Vagina (tissue), 2 donors: ENCODE measurements at places on chromosomes 13 and 19.

DNA sequence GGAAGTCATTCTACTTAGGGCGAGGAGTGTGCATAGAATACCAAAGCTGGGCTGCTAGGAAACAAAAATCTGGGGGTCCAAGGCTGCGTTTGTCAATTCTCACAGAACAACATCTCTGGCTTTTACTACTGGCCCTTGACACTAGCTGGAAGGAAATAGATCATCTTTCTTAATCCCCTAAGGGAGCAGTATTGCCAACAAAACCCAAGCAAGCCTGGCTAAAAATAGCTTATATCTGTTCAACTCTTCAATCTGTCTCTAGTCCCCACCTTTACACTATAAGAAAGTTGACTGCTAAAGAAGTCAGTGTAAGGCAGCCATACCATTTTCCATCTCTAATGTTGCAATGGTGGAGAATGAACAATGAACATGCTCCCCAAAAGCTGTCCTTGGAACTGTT lies 107.8 kb upstream of the SPRY2 start:
- no peak for DNase-seq

GRCh38 chr13:98371516-98372023 lies 194.5 kb upstream of the RNF113B start:
- no peak for DNase-seq

DNA sequence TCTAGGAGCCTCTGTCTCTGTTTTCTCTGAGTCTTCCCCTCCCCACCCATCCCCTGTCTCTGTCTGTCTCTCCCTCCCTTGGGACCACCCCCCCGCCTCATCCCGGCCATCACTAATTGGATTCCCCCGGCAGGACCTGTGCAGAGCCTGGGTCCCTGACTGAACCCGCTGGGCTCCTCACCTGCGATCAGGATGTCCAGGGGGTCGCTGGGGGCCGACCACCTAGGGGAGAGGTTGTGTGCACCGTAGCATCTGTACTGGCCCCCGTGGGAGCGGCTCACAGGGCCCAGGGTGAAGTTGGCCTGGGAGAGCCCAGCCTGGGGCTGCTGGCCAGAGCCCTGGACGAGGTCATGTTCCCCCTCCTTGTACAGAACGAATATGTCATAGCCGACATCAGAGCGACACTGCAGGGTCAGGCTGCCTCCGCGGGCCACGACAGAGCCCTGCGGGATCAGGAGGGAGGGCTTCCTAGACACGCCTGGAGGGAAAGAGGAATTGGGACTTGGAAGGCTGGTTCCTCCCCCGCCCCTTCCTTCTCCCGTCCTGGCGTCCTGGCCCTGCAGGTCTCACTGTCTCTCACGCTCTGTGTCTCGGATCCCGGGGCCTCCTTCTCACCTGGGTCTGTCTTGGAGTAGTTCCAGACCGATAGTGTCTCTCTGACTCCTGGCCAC lies 1.8 kb downstream of the LILRB5 start:
- no peak for DNase-seq

- no peak for DNase-seq
Measured at GRCh38 chr13:33125821-33126570, 109.8 kb downstream of the KL start.

DNA sequence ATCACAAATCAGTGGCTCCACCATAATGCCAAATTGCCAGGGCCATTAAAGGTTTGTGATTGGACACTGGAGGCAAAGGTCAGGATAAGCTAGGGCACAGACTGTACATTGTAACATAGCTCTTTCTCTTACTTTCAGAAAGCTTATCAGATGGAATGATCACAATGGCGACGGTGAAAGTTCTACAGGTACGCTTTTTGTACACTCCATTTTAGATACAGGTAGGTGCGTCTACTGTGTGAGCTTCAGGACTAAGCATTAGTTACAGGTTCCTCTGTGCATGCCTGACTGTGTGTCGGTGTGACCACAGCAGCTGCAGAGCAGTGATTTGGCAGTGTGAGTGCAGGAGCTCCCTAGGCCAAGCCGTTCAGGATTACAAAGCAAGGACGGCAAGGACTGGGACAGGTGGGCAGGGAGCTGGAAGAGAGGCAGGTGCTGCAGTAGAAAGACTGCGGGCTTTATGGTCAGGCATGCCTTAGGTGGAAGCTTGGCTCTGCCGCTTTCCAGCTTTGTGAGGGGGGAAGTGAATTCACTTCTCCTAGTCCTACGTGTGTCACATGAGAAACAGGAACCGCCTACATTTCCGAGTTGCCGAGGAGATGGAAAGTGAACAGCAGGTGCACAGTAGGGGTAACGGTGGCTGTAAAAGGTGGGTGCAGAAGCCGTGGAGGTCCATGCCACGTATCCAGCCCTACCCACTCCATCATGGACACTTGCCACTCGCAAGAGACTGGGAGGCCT lies 49.6 kb downstream of the MRPL57 start:
- DNase-seq: no peak

DNA sequence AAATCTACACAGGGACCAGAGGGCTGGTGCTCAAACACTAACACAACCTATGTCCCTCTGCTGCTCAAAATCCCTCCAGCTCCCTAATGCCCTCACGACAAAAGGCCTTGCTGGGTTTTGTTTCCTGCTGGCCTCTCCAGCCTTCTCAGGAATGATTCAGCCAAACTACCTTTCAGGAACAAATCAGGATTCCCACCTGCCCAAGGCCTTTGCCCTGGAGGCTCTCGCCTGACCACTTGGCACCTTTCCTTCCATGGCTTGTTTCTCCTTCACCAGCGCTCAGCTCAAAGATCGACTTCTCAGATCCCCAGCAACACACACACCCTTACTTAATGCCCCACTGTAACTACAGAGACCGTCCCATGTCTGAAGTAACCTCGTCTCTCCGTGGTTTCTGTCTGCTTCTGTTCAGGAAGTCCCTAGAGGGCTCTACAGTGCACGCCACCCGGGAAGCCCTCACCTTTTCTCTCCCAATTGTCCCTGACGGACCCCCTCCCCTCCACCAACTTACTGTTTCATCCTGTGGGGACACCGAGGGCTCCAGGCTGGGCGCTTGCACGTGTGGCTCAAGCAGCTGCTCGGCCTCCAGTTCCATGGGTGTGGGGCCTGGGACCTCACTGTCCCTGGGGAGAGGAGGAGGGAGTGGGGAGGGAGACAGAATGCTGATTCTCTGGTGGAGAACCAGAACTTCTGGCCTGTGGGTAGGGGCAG lies 3.2 kb upstream of the SIX5 start:
- DNase-seq: no peak

DNA sequence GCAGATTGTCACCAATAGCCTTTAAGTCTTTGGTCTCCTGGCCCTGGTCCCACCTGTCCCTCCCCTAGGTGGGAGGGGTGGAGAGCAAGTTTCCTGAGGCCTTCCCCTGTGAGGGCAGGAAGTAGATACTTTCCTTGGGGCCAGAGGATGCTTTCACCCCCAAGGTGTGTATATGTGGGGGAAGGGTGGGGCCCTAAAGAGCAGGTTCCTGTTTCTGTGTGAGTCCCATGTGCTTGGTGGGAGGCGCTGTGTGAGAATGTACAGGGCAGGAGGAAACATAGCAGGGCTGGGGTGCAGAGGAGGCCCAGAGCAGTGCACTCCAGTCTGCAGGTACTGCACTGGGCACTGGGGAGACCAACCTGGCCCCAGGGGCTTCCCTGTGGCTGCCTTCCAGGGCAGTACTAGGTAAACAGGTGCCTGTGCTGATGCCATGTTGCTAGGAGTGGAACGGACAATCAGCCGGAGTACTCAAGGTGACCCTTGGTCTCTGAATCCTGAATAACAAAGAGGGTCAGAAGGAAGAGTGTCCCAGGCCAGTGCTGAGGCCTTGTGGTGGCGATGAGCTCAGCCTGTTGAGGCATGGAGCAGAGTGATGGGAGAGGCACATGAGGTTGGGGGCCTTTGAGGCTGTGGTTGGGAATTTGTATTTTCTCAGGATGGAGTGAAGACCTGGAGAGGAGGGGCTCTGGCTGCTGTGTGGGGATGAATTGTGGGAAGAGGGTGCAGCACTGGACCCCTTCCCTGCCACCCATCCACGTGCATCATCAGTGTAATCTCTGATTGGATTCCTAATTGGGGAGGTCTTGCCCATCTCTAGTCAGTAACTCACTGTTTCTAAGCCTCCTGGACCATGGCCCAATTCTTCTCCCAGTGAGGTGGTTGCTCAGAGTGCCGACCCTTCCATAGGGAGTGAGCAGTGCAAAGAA lies 5.1 kb downstream of the EGLN2 start:
- DNase-seq: no peak

GRCh38 chr13:26513931-26514330 lies 43.6 kb upstream of the WASF3 start:
- no peak for DNase-seq

DNA sequence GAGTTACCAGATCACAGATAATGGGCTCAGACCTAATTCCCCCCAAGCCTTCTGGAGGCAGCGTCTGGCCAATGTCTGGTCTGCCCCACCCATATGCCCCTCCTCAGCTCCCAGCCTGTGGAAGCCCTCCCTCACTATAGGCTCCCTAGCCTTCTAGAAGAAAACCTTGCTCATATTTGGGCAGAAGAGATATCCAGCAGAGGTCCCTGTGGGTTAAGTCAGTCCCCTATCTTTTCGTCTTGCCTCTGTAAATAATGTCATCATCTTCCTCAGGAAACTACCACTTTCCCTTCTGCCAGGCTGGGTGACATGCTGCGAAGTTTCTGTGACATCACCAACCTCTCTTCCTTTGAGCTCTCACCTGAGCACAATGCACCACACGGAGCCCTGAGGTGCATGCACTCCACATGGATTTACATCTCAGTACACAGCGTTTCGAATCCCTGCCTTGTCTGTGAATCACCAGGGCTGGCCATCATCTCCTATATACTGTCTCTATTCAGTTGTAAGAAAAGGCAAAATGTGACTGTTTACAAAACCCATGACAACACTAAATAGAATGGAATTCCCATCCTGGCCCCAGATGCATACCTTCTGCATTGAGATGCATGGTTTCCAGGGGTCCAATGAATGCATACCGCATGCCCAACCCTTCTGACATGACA lies 112.8 kb downstream of the CRYL1 start:
- no peak for DNase-seq

DNA sequence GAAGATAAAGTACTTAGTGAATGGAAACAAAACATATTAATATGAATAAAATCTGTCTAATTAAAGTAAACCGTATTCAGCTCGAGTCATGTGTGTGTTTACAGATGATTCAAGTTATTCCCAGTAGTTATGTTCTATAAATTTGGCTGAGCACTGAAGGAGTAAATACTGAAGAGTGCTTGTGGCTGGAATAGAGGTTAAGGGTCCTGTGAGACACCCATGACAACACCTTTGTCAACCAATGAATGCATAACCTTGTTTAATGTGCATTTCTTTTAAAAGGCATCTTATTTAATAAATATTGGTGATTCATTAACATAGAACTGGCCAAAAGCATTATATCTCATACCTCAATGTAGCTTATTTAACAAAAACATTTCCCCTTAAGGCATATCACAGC lies 577.8 kb upstream of the SLITRK5 start:
- DNase-seq: no peak

DNA sequence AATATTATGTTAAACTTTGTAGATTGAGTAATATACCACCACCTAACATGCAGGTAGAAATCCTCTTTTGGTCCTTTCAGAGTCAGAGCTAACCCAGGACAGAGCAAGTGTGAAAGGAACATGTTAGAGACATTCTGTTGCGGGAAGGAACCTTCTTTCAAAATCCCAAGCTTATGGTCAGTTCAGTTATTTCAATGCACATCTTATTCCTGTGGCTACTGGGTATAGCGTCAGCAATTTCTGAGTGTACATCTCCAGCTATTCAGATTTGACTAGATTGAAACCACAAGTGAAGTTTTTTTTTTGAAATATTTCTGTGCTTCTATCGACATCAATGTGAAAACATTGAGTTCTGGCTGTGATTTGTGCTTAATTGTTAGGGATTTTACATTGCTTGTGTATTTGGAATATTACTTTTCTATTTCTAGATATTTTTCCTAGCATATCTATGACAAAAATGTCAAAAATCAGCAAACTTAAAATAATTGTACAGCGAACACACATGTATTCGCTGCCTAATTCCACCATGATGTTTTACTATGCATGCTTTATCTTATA lies 165.3 kb downstream of the LMO7 start:
- no peak for DNase-seq

DNA sequence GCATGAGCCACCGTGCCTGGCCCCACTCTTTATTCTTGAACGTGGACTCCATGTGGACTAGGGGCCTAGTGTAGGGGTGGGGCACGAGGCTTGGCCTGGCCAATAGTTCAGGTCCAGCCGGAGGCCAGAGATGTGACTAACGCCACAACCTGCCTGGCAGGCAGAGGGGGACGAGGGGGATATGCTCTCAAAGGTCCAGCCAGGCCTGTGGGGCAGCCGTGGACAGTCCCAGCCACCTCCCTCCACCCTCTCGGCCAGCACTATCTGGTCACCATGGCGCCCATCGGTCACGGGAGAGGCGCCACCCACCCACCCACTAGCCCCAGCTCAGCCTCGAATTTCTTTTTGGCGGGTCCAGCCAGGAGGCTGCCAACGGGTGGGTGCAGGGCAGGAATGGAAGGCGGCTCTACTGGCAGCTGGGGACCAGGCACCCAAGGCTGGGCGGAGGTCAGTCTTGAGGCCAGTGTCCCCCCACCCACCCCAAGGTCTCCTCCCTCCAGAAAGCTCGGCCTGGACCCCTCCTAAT lies 2.2 kb upstream of the CERS1 start:
- no peak for DNase-seq

- no peak for DNase-seq
Measured at GRCh38 chr13:23679220-23679619, 109.0 kb downstream of the TNFRSF19 start.

DNA sequence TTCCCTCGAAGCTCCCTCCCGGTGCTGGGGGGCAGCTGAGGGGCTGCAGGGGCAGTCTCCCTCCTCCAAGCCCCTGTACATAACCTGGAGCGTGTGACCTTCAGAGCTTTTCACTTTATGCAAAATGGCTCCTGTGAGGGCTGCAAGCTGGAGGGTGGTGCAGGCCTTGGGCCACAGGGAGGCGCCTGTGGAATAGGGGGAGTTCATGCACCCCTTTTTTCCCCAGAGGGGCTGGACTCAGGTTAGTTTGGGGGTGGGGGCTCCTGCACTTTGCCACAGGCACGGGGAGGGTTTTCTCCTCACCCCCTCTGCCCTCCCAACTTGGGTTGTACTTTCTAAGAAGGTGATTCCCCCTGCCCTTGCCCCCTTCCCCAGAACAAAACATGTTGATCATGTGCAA lies 6.6 kb upstream of the PRR19 start:
- DNase-seq: no peak

- no peak for DNase-seq
Measured at GRCh38 chr19:48795685-48796070, 15.2 kb downstream of the BCAT2 start.
